ENCODE measurements at places on chromosomes 7 and 10.

DNA sequence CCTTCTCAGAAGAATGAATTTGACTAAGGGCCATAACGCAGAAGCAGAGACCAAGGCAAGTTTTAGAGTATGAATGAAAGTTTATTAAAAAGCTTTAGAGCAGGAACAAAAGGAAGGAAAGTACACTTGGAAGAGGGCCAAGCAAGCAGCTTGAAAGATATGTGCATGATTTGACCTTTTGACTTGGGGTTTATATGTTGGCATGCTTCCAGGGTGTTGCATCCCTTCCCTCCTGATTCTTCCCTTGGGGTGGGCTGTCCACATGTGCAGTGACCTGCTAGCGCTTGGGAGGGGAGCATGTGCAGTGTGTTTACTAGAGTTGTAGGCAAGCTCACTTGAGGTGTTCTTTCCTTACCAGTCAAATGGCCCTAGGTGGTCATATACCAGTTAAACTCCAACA is 37.9 kb upstream of the LRRN3 start:
- no peak for DNase-seq

DNA sequence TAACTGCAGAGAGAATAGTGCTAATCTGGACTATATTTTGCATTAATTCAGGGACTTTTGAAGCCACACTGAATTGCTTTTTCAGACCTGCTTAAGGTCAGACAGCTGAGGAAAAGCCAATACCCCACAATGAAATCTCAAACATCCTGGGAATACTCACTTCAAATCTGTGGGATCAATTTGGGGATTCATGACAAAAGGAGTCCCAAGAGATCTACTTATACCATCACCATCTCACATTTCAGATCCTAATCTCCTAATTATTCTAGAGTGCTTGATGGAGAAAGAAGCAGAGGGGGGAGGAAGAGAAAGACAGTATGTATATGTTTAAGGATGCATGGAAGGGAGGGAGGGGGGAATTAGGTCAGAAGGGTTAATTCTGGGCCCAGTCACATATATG is 202.2 kb downstream of the CACNA2D1 start:
- DNase-seq = no peak

GRCh38 chr7:30974605-30975255 is 11.0 kb downstream of the GHRHR start:
- DNase-seq = peak; percentile 8

DNA sequence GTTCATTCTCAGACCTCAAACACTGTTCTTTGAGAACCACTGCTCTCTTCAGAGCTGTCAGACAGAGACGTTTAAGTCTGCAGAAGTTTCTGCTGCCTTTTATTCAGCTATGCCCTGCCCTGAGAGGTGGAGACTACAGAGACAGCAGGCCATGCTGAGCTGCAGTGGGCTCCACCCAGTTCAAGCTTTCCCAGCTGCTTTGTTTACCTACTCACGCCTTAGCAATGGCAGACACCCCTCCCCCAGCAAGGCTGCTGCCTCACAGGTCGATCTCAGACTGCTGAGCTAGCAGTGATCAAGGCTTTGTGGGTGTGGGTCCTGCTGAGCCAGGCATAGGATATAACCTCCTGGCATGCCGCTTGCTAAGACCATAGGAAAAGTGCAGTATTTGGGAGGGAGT is 80.5 kb upstream of the CYP2C9 start:
- no peak for DNase-seq

GRCh38 chr10:120493411-120494312 is 36.6 kb downstream of the PLPP4 start:
- DNase-seq = no peak

DNA sequence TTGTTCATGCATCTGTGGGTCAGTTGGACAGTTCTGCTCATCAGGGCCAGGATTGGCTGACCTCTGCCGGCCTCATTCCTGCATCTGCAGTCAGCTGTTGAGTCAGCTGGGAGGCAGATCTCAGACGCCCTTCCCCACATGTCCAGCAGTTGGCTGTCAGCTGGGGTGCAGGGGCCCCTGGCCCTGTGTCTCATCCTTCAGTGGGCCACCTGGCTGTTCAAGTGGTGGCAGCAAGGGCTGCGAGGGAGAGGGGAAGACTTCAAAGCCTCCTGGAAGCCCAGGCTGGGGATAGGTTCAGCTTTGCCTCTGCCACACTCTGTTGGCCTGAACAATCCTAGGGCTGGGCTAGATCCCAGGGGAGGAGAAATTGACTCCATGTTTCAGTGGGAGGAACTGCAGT is 33.2 kb downstream of the TACR2 start:
- no peak for DNase-seq

- DNase-seq = peak; percentile 20
Measured at GRCh38 chr10:128263891-128264688, 137.9 kb upstream of the MKI67 start.

DNA sequence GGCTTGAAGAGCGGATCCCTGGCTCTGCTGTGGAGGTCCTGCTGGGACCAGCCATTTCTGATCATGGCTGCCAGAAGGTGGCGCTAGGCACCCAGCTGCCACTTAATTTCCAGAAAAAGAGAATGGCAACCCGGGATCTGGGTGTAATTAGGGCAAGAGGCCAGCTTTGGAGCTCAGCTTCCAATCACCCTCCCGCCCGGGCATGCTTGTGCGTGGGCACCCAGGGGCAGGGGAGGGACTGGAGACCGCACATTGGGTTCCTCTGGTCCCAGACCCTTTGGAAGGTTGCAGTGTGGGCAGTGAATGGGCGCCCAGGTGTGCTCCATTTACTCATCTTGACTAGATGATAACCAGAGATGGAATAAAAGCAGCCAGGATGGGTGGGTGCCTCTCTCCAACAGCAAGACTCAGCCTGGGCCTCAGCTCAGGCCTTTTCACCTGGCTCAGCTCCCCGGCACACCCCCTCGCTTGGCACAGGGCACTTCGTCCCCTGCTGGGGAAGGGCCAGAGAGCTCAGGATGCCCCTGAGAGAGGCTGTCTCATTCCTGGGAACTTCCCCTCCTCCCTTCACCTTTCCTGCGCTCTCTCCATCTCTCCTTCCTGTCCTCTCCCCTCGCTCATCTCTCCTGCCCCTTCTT is 14.7 kb downstream of the FAM241B start:
- peak; percentile 22 for DNase-seq

- no peak for DNase-seq
Measured at GRCh38 chr10:30862486-30862885, 169.2 kb downstream of the ZNF438 start.

DNA sequence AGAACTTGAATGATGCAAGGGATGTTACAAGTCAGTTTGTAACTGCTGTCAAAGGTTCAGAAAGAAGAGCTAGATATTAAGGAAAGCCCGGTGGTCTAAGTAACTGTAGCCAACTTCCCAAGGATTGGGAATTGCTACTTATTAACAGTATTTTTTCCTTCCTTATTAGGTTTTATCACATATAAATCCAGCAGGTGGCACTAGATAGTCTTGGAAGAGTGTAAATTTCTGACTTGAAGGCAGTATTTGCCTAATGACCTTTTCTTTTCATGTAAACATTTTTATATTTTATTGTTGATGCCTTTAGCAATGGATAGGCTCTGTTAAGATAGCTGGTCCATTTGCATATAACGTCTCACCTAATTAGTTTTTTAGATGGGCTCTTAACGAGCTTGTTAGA is 51.2 kb downstream of the ANLN start:
- DNase-seq = peak; percentile 24

DNA sequence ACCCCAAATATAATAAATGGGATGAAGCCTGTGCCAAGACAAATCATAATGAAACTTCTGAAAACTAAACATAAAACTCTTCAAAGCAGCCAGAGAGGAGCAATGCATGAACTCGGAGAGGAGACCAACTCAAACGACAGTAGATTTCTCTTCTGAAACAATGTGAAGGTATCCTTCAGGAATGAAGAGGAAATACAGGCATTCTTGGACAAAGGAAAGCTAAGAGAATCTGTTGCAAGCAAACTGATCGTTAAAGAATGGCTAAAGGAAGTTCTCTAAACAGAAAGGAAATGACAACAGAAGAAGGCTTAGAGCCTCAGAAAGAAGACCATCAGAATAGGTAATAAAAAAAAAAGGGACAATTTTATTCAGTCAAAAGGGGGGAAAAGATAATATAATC is 6.6 kb downstream of the GNA12 start:
- DNase-seq = no peak

DNA sequence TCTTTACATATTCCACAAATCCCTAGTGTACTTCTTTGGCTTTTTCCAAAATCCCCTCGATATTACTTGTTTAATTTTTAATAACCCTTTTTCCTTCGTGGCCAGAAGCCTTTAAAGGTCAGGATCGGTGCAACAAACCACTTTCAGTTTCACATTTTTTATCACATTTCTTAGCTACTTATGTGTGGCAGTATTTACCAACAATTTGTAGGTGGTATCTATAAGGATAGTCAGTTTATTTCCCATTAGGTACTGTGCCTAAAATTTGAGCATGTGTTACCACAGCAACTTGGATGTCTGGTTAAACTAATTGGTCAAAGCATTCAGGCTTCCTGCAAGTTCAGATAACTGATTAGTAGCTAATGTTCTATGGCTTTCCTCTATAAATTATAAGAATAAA is 104.9 kb downstream of the CDK14 start:
- DNase-seq = no peak

- no peak for DNase-seq
Measured at GRCh38 chr7:101172854-101173751, 7.0 kb downstream of the NAT16 start.

DNA sequence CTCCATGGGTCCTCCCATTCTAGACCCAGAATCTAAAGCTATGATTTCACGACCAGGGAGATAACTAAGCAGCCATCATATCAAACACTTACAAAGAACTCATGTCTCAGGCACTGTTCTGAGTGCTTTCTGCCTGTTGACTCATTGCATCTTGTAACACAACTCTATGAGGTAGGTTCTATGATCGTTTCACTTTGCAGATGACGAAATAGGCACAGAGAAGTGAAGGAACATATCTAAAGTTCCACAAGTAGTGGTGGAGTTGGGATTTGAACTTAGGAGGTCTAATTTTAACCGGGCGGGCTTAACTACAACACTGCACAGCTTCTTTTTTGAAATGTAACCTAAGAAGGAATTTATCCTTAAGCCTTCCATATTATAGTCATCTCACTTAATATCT is 2.9 kb downstream of the RBP4 start:
- DNase-seq = no peak

DNA sequence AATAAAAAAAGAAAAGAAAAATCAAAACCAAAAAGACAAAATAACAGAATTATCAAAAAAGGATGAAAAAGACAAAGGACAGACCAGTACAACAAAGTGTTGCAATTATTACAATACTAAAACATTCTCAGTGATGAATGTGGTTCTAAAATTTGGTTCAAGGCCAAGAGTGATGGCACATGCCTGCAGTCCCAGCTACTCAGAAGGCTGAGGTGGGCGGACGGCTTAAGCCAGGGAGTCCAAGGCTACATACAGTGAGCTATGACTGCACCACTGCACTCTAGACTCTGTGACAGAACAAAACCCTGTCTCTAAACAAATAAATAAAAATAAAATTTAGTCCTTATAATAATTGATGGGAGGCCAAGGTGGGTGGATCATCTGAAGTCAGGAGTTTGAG is 14.5 kb downstream of the BAZ1B start:
- no peak for DNase-seq

GRCh38 chr7:135808206-135808605 is 59.6 kb upstream of the FAM180A start:
- DNase-seq = no peak

DNA sequence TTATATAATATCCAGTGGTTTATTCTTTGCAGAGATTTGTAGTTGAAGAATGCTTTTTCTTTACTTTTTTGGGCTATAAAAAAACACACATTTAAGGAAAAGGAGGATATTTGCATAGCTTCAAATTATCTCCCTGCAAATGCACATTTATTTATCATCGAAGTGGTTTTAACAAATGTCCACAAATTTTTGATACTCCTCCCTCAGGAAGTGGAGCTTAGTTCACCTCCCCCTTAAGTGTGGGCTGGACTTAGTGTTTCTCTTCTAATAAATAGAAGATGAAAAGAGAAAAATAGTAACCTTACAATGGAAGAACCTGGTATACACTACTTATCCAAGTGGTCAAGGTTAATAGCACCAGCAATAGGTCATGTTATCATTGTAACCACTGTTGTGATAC is 537.6 kb downstream of the ARL4A start:
- no peak for DNase-seq

DNA sequence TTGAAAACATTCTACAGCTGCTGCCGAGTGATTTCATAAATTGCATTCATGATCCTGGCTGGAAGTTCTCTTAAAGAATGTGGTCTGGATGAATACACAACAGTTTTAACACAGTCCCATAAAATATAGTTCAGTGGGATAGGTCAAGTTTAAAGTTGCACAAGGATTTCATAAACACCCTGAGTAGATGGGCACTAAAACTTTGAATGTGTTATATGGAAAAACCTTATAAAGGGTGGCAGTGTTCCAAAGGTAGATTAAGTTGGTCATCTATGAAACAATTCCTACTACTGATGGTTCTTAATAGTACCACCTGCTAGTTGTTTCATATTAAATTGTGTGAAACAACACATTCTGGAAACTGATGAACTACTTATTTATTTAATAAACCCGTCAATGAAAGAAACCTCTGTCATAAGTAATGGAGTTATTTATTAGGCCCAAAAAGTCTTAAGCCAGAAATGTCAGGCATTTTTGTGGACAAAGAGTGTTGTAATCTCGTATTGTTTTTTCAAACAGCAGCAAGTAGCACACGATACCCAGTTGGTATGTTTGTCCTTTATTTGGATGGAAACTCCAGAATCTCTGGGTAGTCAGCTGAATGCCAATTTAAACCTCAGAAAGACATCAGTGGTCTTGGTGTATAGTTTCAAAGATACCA is 14.3 kb upstream of the RPA3 start:
- no peak for DNase-seq

GRCh38 chr10:35712486-35712885 is 70.4 kb upstream of the FZD8 start:
- no peak for DNase-seq

- DNase-seq = no peak
Measured at GRCh38 chr7:43785420-43785819, 26.9 kb downstream of the BLVRA start.

- DNase-seq = no peak
Measured at GRCh38 chr10:117933036-117933435, 113.7 kb downstream of the RAB11FIP2 start.

GRCh38 chr10:34599026-34599795 is 215.9 kb downstream of the PARD3 start:
- DNase-seq = no peak

GRCh38 chr7:27277628-27278027 is 35.0 kb downstream of the EVX1 start:
- DNase-seq = no peak

GRCh38 chr10:16852624-16853023 is 35.4 kb upstream of the RSU1 start:
- no peak for DNase-seq

- no peak for DNase-seq
Measured at GRCh38 chr7:30760514-30761213, 8.7 kb downstream of the INMT start.
